CD4-positive, alpha-beta T cell treated with Interleukin-6 for 4 hours (primary cell): ENCODE measurements at places on chromosomes 3 and 15.
A peak's percentile ranks its signal among the peaks of the same experiment; 100 is the strongest.

DNA sequence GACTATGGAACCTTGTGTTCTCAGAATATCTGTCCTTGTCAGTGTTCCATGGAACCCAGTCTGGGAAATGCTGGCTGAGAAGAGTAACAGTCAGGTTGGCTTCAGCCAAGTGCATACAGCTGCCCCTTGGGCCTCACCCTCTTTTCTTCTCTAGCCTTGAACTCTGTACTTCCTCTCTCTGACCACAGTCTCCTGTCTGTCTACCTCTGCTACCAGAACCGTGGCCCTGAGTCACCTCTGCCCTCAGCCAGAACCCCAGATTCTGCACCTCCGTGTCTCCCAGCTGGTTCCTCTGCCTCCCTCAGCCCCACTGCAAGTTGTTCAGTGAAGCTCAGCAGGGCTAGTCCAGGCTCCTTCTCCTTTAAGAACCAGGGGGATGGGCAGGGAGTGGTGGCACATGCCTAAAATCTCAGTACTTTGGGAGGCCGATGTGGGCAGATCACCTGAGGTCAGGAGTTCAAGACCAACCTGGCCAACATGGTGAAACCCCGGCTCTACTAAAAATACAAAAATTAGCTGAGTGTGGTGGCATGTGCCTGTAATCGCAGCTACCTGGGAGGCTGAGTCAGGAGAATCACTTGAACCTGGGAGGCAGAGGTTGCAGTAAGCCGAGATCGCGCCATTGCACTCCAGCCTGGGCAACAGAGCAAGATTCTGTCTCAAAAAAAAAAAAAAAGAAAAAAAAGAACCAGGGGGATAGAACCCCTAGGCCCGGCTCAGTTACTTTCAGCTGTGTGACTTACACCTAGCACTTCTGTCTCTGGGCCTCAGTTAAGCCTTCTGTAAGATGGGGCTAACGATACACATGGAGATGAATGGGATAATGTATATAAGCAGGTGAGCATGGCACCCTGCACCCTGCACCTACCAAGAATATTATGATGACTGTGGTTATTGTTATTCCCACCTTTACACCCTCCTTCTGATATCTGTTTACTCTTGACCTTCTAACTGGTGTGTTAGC lies 24.3 kb upstream of the TATDN2 start:
- DNase-seq, result peak; percentile 70

DNA sequence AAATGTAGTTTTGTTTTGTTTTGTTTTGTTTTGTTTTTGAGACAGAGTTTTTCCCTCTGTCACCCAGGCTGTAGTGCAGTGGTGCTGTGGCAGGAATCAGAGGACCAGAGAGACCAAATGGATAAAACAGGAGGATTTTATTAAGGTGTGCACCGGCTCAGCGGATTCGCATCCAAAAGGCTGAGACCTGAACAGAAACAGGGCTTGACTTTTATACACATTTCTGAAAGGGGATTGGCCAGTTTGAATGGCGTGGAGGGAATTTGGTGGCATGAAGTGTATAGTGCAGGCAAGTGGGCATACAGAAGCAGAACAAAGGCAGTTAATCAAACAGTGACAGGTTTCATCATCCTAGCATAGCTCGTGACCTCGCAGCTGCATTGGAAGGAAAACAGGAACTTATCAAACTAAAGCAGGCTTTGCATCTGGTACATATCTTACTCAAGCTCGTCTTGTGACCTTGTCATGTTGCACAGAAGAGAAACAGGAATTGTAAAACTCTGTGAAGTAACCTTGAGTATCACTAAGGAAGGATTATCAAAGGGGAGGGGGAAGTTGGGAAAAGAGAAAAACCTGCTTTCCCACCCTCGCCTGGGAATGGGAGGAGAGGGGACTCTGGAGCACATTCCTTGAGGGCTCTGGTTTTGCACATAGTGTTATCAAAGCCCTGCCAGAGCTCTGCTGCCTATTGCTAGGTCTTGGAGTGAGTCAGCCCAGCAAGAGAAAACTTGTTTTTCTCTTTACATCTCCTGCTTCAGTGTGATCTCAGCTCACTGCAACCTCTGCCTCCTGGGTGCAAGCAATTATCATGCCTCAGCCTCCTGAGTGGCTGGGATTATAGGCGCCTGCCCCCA lies 38.5 kb downstream of the C3orf62 start:
- DNase-seq, result no peak

DNA sequence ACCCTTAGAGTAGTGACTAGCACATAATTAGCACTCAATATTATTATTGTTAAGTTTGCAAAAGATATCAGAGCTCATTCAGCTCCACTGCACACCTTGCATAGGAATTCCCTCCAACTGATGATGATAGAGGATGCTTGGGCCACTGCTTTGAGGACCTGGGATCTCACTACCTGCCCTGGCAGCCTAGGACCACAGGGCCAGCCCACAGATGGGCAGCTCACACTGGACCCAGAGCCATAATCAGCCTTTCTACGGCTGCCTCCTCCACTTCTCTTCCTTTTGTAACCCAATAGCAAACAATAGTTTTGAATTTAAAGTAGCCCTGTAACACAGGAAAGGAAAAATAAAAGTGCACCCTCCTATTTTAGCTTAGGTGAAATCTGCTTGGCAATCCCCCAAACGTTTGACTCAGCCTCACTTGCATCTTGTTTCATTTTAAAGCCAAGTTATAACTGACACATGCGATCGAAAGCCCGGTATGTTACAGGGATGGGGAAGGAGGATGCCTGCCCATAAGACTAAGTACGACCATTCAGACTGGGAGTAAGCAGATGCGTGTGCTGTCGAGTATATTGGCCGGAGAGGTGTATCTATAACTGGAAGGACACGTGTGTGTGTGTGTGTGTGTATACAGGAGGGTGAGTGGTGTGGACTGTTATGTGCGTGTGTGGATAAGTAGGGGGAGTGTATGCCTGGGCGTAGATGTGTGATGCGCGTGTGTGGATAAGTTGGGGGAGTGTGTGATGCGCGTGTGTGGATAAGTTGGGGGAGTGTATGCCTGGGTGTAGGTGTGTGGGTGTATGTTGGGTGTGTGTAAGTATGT lies 65.9 kb downstream of the CPN2 start:
- no peak for DNase-seq

- DNase-seq, result no peak
These were observed 72.8 kb upstream of the GOLGA8B start for GRCh38 chr15:34656005-34656796.

- no peak for DNase-seq
These were observed 177.3 kb upstream of the RGMA start for GRCh38 chr15:93266291-93266690.

GRCh38 chr3:58188921-58189451 lies 21.8 kb downstream of the DNASE1L3 start:
- no peak for DNase-seq

DNA sequence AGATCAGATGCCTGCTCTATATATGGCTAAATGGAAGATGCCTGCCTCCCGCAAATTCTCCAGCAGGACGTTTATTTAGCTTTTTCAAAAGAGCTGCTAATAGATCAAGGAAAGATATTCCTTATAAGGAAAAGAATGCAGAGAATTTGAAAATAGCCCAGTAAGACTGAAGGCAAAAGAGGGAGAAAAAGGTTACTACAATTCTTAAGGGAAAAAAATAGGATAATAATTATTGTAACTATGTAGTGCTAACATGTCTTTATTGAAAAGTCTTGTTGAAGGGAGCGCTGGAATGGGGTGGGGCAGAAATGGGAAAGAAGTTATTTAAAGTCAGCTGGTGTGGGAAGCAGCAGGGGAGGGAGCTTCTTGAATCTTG lies 2.9 kb downstream of the TPM1 start:
- no peak for DNase-seq

DNA sequence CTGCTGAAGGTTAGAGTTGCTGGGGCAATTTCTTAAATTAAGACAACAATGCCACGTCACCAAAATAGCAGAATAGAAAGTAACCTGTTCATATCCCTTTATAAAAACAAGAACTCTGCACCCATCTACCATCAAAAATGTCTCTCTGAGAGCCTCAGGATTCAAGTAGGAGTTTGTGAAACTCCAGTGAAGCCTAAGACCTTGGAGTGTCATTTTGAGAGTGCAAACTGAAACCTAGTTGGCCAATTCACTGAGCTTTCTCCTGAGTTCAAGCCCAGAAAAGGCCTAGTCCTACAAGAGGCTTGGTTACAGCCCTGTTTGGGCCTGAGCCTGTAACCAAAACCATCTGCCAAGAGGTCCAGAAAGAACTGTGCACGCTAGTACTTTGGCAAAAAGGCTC lies 335.1 kb downstream of the EFHB start:
- no peak for DNase-seq

GRCh38 chr3:31086148-31086547 lies 191.7 kb upstream of the GADL1 start:
- DNase-seq, result no peak

DNA sequence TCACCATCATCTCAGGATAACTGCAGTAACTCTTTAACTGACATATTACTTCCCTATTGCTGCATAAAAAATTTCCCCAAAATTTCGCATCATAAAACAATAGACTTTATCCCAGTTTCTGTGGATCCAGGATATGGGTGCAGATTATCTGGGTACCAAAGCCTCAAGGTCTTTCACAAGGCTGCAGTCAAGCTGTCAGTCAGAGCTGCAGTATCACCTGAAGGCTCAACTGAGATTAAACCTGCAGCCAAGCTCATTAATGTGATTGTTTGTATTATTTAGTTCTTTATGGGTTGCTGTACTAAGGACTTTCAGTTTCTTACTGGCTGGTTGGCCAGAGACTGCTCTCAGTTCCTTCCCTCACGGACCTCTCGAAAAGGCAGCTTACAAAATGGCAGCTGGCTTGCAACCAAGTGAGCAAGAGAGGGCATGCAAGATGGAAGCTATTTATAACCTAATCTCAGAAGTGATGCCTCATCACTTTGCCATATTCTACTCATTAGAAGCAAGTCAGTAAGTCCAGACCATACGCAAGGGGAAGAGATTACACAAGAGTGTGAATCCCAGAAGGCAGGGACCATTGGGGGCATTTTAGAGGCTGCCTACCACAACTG lies 54.9 kb downstream of the DCUN1D1 start:
- no peak for DNase-seq

DNA sequence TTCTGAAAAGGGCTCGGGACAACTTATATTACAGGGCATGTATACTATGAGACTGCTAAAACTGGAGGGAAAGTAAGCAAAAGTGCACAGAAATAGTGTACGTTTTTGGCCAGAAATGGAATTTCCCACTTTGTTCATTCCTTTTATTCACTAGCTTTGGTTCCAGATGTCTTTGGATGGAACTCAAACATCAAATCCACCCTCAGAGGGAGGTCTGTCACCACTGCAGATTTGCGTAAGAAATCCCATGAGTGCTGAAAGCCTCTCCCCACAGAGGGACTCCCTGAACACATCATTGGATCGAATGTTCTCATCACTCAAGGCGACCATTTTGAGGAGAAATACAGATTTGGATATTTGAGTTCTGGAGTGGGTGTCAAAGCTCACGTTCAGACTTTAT lies 71.6 kb downstream of the FEM1B start:
- DNase-seq, result no peak

GRCh38 chr15:78129077-78129750 lies 2.0 kb downstream of the CIB2 start:
- DNase-seq, result no peak

GRCh38 chr3:123036352-123037014 lies 8.9 kb upstream of the SEMA5B start:
- no peak for DNase-seq

- DNase-seq, result no peak
These were observed 14.4 kb upstream of the ACAN start for GRCh38 chr15:88788816-88789215.

GRCh38 chr3:6396631-6397030 lies 464.3 kb upstream of the GRM7 start:
- DNase-seq, result no peak

- no peak for DNase-seq
These were observed 12.5 kb downstream of the TRA2B start for GRCh38 chr3:185925353-185925752.

DNA sequence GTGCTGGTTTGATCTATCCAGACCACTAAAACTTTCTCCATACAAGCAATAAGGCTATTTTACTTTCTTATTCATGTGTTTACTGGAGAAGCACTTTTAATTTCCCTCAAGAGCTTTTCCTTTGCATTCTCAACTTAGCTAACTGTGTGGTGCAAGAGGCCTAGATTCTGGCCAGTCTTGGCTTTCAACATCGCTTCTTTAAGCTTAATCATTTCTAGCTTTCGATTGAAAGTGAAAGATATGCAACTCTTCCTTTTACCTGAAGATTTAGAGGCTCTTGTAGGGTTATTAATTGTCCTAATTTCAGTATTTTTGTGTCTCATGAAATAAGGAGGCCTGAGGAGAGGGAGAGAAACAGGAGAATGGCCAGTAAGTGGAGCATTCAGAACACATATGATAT lies 234.8 kb upstream of the GADL1 start:
- no peak for DNase-seq

GRCh38 chr3:4350789-4351163 lies 47.6 kb downstream of the SETMAR start:
- DNase-seq, result peak; percentile 48

- DNase-seq, result peak; percentile 18
These were observed 748 bp downstream of the MRPS25 start for GRCh38 chr3:15064299-15064834.

GRCh38 chr3:128983293-128984069 lies 10.4 kb downstream of the CFAP92 start:
- no peak for DNase-seq

DNA sequence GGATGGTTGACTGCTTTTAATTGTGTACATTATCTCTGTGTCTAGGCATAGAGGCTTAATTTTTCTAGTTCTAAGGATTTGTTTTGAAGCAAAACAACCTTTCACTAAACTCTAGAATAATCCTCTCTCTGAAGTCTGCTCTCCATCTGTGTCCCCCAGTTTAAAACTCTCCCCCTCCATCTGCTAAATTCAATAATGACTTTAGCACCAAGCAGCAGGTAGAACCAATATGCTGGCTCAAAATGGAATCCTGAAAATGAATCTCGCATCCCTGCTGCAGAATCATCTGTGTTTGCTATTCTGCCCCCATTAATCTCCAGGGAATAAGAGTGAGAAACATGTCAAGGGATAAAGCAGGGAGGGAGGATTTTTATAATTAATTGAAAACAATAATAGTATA lies 111.8 kb downstream of the TUSC7 start:
- no peak for DNase-seq

DNA sequence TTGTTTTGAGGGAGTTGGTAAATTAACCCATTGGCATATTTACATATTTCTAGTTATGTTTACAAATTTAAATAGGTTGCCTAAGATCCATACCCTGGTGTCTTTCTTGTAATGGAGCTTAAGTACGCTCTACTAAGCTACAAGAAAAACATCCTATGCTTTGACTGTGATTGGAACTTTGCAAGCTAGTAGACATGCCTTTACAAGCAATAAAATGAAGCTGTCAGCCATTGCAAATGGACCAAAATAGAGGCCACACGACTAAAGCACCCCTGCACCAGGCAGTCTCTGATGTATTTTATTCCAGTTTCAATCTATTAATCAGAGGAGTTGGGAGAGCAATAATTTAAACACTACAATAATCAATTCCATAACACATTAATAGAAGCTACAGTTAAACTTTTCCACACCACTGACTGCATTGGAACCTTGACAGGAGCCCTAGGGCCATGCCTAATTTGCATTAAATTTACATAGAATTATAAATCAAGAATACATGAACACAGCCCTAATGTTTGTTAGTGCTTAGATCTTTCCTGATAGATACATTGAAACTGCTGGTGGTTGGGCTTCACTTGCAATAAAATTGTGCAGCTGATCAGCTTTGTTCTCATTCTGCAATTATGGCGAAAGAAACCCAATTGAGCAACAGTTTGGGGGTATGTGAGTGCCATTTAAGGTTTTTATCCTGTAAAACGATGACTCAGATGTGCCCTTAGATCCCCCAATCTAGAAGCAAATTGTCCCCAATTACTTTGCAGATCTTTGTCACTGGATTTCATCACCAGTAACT lies 360.1 kb downstream of the LSAMP start:
- DNase-seq, result no peak
